ENCODE measurements at places on chromosomes 7 and 10.

DNA sequence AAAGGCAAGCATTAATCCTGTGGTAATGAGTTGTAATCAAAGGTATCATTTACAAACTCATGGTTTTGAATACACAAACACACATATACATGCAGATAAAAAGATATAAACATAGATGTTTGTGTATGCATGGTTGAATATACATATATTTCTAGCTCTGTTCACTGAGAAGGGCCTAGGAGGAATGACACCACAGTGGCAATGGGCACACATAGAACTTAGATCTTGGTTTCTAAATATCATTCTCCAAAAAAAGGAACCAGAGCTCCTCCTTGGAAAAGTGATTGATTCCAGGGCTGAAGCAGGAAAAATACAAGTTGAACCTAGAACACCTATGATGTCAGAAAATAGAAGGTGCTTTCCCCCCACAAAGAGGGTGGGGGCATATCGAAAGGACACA, 6.9 kb downstream of the CUL2 start:
- DNase-seq = no peak

- peak; percentile 74 for DNase-seq
These were observed 32.2 kb upstream of the COL13A1 start for GRCh38 chr10:69769395-69769992.

DNA sequence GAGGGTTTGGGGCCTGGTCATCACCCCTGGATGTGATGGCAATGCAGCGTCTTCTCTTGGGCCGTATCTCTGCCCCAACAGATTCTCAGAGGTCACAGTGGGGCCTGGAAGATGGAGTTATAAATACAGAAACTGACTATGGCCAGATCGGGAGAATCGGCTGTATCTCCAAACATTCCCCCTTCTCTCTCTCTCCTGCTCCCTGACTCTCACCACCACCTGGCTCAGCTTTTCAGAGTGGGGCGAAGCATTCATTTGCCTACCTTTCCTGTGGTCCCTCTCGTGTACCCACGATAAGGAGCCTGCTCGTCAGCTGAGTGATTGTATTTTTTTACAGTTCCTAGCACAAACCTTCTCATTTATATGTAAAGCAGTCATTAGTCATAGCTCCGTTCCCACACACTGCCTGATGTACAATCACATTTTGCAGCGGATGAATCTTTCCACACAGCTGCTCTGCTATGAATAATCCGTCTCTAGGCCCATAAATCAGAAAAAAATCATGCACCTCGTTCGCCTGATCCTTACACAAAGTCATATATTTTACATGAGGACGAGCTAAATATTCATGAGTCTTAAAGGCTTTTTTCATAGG, 23.2 kb upstream of the BTRC start:
- peak; percentile 54 for DNase-seq

GRCh38 chr7:78329001-78329655, 530.6 kb downstream of the PHTF2 start:
- DNase-seq = no peak

DNA sequence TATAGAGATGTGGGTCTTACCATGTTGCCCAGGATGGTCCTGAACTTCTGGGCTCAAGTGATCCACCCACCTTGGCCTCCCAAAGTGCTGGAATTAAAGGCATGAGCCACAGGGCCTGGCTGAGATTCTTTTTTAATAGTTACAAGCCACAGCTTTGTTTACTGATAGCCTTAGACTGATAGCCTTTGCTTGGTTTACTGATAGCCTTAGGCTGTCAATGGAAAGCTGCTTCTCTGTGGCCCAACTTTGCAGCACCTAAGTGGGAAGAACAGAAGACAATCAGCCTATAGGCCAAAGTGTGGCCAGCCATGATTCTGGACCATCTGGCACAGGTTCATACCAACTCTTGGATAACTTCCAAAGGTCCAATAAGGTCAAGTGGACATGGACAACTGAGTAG, 24.1 kb upstream of the CDCA7L start:
- DNase-seq = no peak

DNA sequence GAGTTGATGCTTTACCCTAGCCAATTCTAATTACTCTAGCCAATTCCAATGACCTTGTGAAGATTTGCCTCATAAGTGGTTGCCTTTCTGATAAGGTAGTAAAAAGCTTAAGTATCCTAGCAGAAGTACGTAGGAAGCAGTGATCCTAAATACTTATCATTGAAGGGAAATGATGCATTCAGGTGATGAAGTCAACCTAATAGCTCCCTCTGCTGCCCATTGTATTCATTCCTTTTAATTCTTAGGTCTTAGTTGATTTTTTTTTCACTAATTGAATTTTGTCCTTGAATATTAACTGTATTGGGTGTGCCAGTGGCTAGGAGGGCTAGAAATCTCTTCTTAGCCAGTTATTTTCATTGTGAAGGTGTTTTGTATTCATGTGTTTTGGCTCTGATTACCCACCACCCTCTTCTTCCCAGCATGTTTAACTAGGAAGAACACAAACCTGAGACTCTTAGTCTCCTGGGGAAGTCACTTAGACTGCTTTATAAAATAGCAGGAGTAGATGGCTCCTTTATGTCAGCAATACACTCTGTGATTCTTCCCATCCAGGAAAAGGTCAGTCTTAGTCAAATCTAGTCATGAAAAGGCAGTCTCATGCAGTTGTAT, 46.3 kb downstream of the PLEKHA8 start:
- DNase-seq = peak; percentile 70

- no peak for DNase-seq
These were observed 18.6 kb downstream of the RPP30 start for GRCh38 chr10:90890347-90890746.

- DNase-seq = no peak
These were observed 119.4 kb downstream of the ZFAND4 start for GRCh38 chr10:45553155-45553554.

DNA sequence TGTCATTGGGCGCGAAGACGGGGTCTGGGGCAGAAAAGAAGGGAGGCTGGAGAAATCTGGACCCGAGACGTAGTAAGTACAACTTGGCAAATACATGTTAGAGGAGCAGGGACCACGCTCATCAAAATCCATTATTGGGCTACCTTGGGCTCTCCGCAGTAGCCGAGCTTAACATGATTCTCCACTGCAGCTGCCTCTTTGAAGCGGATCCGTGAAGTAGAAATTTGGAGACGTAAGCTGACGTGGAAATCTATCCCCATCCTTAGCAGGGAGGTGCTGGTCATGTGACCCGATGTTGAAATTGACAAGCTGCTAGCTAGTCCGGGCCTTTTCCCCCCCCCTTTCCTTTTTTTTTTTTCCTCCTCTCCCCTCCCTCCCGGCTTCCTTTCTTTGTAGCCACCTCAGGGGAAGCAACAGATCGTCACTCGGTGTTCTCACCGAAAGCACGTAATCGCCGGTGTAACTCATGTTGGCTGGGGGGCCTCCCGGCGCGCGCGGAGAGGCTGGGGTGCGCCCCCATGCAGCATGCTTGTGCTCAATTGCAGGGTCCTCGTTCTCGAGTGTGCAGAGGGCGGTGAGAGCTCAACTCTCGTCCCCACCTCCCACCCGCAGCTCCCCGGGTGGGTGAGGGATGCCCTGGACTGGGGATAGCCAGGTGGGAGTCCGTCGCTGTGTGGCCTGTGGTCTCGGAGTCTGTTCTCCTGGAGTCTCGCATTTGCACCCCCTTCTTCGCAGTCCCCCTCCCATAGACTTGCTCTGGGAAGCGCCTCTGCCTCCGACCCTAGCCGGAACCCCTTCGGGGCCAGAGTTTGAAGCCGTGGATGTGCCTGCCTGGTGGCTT, at the start of gene HOXA11:
HOXA11 (minus strand) TSS at position 220 of the 841 bp plus-strand sequence; CDS start at position 132, 88 bp downstream.
- peak; percentile 25 for DNase-seq

Measured in fibroblast of pulmonary artery (primary cell).